Foreskin fibroblast (primary cell): ENCODE measurements at places on chromosomes 3 and 15.

- DNase-seq = no peak
Observed at GRCh38 chr3:33658621-33658990, 59.4 kb downstream of the CLASP2 start.

- DNase-seq = no peak
Observed at GRCh38 chr15:61869656-61870055, 190.6 kb downstream of the VPS13C start.

DNA sequence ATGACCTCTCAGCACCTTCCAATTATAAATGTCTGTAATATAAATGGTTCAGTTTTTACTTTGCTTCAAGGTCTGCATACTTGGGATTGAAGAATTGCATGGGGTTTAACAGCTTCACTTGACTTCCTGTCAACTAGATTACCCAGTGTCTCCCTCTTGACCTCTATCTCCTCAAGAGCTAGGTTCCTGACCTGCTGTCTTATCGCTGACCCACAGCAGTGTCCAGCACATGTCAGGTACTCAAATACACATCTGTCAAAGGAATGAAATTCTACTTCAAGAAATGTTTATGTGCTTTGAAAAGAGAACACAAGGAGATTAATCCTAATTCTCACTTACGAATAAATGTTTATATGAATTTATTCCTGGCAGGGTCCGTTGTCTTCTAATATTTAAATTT, 284.5 kb downstream of the SLC9A9 start:
- DNase-seq = no peak

DNA sequence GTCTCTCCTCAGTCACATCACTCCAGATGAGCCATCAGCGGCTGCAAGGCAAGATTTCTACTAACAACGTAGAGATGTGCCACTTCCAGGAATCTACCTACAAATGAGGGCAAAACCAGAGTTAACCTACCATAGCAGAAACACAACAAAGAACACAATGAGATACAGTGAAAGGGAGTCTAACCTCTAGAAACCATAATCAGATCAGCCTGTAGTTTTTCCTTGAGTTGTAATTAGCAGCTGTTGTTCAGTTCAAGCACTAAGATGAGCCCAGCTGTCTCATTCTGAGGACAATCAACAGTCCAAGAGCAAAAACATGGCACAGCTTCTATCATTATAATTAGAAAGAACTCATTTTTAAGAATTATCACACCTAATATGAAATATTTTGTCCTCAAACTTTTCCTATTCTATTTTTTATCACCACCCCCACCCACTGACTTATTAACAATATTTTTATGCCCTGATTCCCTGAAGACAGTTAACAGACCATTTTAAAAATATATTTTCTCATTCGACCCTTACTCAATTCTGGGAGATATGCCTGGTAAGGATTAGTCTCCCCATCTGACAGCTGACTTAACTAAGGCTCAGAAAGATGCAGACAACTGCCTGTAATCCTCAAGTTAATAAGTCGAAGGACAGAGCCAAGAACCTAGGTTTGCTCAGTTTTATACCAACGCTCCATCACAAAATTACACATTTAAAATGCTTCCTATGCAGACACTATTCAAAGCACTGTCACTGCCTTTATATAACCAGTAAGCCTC, 50.1 kb downstream of the MAGI1 start:
- no peak for DNase-seq

DNA sequence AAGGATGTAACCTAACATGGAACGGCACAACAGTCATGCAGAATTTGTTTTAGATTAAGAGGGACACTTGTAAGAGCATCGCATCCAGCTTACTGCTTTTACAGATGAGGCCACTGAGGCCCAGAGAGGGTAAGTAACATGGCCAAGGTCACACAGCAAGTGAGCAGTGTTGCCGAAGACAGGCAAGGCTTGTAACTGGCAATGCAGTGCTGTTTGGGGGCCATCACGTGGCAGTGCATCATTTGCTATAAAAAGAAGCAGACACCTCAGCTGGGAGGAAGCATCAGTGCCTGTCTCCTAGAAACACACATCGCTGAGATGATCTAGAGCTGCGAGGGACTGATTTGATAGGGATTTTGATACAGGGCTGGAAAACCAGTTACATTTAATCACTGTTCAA, 108.2 kb upstream of the PROK2 start:
- DNase-seq = no peak

DNA sequence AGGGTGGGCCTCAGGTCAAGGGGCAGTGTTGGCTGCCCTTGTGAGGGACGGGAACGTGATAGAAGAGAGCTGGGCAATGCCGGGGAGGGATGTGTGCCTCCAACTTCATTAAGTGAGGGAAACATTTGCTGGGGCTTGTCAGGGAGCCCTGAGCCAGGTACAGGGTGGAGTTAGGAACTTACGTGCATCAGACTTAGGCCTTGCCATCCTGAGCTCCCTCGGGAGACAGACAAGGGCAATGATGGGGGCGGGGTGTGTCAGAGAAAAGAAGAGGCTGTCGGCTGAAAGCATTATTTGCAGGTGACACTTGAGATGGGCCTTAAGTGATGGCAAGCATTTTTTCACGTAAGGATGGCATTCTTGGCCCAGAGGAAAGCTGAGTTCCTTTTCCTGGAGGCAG, 1.6 kb downstream of the FAM131A start:
- no peak for DNase-seq

GRCh38 chr3:100396967-100397366, 3.9 kb downstream of the TOMM70 start:
- peak; percentile 22 for DNase-seq

GRCh38 chr15:65653341-65653740, 31.6 kb downstream of the SLC24A1 start:
- DNase-seq = peak; percentile 66

GRCh38 chr15:32886459-32886858, 168.7 kb downstream of the GREM1 start:
- DNase-seq = no peak

GRCh38 chr3:50607271-50608091, 4.1 kb downstream of the CISH start:
- no peak for DNase-seq

DNA sequence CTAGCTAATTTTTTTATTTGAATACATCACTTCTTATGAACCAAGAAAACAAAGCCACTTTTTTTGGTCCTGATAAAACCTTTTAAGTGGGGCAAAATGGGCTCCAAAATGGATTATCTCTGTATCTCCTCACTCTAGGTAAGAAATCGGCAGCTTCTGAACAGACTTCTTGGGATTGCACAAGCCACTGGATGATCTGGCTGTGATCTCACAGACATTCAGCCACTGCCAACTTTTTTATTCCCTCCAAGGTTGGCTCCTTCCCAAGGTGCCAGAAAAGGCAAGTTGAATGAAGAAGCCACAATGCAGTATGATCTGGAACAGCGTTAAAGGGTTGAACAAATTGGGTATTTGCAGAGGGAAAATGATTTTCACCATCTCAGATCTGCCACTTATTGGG, 73.2 kb downstream of the PRICKLE2 start:
- DNase-seq = peak; percentile 87

- DNase-seq = no peak
Observed at GRCh38 chr3:11917051-11917450, 70.4 kb upstream of the TAMM41 start.

- DNase-seq = peak; percentile 36
Observed at GRCh38 chr3:193240850-193241706, at the start of gene PLAAT1. Gene PLAAT1, plus strand, starts transcription at chr3:193241222. Its CDS starts 14,429 bp downstream, at chr3:193255651.
